ENCODE measurements at places on chromosomes 2 and 18.

GRCh38 chr2:18167871-18168270 is 289.4 kb downstream of the KCNS3 start:
- no peak for DNase-seq

DNA sequence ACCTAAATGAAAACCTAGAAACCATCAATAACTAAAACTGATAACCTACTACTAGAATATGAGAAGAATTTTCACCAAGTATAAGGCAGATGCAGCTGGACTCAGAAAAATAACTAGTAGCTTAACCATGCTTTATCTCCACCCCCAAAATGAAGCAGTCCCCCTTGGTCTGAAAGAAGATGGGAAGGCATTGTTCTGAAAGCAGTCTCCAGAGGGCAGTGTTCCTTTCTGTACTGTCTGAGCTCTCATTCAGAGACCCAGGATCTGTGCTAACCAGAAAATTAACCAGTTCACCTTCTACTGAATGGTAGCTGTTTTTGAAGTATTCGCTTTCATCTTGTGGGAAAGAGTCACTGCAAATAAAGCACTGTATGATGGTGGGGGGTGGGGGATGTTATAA is 273.0 kb downstream of the PDE11A start:
- DNase-seq: no peak

GRCh38 chr2:140422759-140423158 is 1642.6 kb upstream of the NXPH2 start:
- no peak for DNase-seq

DNA sequence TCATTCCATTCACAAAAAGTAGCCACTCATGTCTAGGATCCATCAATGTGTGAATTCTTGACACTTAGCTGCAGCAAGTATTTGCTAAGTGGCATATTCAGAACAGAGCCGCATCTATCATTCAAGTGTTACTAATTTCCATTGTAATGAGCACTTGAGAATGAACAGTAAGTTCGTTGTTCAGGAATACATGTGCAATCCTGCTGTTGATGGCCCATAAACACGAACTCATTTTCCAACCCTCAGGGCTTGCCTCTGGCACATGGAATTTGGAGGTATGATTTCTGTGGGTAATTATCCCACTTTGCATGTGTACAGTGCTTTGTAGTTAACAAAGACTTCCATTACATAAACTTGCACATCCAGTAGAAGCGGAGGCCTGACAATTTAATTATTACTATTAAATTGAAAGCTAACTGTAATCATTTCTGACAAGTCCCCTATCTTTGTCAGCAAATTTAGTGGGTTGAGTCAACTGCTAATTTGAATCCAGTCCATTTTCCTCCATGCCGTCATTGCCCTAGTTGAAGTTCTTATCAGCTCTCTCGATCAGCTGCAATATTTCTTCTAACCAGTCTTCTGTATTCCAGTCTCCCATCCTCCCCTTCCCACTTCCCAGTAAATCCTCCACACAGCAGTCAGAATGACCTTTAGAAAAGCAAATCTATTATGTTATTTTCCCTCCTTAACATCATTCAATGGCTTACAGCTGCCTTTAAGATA is 116.0 kb upstream of the AQP4 start:
- DNase-seq: no peak

- DNase-seq: no peak
Measured at GRCh38 chr2:71609029-71609428, 155.7 kb downstream of the DYSF start.
